ENCODE measurements at places on chromosomes 6 and 20.
A peak's percentile ranks its signal among the peaks of the same experiment; 100 is the strongest.

DNA sequence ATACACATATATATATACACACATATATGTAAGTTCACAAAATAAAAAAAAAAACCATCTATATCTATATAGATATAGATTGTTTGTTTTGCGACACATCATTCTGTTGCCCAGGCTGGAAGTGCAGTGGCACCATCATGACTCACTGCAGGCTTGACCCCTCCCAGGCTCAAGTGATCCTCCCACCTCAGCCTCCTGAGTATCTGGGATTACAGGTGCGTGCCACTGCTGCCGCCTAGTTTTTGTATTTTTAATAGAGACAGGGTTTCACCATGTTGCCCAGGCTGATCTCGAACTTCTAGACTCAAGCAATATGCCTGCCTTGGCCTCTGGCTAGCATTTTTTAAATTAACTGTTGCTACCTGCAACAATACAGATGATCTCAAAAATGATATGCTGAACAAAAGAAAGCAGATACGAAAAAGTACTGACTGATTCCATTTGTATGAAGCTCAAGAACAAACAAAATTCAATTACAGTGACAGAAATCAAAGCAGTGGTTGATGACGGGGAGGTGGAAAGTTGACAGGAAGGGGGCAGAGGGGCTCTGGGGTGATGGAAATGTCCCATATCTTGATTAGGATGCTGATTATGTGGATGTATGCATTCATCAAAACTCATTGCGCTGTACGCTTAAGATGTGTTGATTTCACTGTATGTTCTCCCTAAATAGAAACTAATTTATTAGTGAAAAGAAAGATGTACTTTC lies 49.6 kb downstream of the ATXN1 start:
- no peak for DNase-seq

DNA sequence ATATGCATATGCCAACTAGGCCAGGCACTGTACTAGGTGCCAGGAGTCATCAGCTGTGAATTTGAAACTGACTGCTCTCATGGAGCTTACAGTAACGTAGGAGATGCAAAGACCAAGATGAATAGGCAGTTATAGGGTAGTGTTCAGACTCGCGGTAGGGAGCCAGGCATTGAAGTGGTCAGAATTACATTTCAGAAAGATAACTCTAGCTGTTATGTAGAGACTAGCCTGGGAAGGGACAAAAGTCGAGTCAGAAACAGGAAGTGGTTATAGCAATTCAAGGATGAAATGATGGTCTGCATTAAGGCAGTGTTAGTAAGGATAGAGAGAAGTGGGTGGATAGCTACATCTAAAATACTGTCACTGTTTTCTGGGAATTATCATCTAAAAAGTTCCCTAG lies 56.6 kb downstream of the PCMT1 start:
- DNase-seq: no peak

DNA sequence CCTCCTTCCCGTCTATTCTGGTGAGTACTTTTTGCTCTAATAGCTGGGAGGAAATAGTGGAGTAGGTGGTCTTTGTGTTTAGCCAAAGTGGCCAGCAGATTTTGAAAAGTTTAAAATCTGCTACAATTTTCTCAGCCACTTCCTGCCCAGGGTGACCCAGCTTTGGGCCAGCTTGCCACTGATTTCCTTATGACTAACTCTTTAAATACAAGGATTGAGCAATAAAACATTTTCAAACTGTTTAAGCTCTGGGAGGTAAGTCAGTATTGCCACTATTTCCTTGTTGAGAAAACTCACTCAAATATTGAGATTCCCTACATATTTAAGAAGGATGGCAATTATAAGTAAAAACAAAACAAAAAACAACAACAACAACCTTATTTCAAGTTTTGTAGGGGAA lies 54.5 kb downstream of the TRMT11 start:
- no peak for DNase-seq

GRCh38 chr20:23235173-23236027 lies 115.2 kb upstream of the NXT1 start:
- DNase-seq: peak; percentile 70

Data from ELF-1 (cell line).